ENCODE measurements at places on chromosomes 4 and X.

- no peak for DNase-seq
Measured at GRCh38 chr4:10704430-10704810, 19.9 kb upstream of the CLNK start.

GRCh38 chr4:24748023-24748422, 47.4 kb upstream of the SOD3 start:
- no peak for DNase-seq

DNA sequence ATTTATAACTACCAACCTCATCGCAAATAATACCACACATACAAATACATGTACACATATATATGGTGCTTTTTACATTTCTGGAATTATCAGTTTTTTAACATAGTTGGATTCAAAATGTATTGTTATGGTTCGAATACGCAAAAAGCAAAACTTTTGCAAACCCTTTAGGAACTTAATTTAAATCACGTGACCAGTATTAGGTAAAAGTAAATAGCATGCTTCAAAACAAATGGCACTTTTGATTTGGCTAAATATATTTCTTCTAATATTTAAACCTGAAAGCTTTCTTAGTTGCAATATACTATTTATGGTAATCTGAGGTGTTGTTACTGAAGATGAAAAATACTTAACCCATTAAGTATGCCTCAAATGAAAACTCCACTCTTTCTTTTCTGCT, 341.4 kb downstream of the C4orf33 start:
- no peak for DNase-seq

GRCh38 chr4:77917075-77917474, 54.4 kb downstream of the MRPL1 start:
- no peak for DNase-seq

Measured in NCI-H2227 treated with DMSO at 0.1 percent for 48 hours (cell line).